ENCODE measurements at places on chromosomes 2 and 18.

DNA sequence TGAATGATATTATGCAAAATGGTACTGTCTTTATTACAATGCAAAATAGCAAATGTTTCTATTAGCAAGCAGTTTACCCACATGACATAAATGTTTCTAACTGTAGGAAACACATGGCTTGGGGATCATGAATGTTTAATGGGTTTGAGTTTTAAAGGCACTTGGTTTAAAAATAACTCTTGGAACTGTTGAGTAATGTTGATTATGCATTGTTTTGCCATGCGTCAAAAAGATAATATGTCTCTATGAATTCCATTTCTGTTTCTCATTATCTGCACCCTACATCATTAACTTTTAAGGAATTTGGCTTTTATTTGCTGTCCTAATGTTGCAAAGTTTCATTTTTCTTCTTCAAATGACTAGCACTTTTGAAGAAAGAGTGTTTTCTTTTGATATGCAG is 1355.5 kb downstream of the SUCLG1 start:
- DNase-seq: no peak

DNA sequence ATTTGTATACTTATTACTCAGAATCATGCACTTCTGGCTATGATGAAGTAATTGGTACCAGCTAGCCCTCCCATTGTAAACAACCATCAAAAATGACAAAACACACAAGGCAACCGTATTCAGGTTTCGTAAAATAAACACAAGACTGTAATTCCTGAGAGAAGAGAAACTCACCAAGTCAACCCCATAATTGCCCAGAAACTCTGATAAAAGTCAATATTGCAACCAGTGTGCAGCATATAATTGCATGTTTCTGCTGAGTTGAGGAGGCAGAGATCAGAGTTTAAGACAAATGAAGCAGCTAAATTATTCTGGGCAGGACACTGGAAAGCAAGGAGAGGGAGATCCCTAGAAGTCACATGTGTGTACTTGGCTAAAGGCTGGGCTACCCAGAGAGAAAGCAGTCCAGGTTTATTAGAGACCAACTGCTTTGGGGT is 90.3 kb downstream of the ROCK2 start:
- no peak for DNase-seq

- DNase-seq: no peak
Observed at GRCh38 chr2:25666218-25666617, 7.2 kb downstream of the DTNB start.

DNA sequence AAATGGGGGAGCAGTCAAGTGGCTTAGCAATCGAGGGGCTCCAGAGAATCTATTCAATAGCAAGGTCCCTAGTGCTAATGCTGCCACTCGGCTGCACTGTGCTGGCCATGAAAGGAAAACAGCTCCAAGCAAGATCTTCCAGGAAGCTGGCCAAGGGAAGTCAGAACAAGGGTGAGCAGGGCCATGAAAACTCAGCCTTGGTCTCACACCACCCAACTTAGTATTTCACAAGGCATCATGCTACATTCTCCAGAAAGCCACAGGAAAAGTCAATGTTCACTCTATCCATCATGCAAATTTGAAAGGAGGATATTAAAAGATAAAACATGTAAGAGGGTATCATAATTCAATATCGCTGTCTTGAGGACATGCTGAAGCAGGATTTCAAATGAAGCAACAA is 35.7 kb downstream of the NRP2 start:
- no peak for DNase-seq

DNA sequence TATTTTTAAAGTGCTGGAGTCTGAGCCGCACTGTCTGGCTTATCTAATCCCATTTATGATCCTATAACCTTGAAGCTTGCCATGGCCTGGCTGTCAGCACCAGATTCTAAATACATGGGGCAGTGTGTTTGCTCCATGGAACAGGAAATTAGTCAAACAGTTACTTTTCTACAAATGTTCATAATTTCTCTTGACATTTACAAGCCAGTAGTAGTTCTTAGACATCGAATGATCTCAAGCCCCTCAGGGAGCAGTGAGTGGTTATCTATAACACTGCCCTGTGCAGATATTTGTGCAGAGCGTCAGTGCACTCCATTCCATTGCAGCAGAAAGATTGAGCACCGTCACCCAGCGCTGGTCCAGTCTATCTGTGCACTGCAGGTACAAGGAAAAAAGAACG is 205.2 kb downstream of the AGPS start:
- DNase-seq: no peak

- no peak for DNase-seq
Observed at GRCh38 chr2:128792476-128793054, 473.9 kb upstream of the HS6ST1 start.

DNA sequence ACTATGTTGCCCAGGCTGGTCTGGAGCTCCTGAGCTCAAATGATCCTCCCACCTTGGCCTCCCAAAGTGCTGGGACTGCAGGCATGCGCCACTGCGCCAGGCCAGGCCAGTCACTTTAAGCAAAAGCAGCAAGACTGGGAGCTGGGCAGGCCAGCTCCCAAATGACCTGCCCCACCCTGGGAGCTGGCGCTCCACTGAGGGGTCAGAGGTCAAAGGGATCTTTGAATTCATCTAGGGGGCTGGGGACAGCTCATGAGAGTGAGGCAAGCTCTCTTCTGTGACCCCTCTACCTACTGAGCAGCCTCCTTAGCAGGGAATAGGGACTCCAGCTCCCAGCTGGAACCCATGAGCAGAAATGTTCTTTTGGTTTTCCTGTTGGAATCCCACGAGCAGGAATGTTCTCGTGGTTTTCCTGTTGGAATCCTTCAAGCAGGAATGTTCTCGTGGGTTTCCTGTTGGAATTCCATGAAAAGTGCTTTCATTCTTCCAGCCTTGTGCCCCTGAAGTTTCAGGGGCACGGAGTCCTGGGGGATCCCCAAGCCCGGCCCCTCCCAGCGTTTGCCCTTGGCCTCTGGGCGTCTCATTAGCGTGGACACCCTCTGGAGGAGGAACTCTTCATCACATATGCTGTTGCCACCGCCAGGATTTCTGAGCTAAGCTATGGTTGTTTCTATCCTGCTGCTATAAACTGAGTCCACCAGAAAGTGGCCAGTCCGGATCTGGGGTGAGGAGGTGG is 162.0 kb upstream of the HAAO start:
- DNase-seq: no peak

DNA sequence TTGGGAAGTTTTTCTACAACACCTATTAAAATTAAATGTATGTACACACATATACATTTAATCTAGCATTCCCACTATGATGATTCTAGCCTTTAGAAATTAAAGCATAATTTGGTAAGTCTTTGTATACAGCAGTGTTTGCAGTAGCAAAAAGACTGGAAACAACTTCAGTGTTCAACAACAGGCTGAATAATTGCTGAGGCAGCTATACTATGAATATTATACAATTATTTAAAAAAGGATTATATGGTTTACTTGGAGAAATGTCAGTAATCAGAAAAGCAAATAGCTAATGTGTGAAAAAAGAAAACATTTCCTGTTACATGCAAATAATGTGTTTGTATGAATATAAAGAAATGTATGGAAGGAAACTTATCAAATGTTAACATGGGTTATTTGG is 1.4 kb upstream of the ZNF638 start:
- no peak for DNase-seq
